ENCODE measurements at places on chromosomes 5 and 9. TPM values are rescaled to one million over a fixed set of nuclear protein-coding genes. Genes with fewer than 3 reads are reported as not detected.

Gene TRIM36
- 5.7 TPM for total RNA-seq

Gene IL7R
- total RNA-seq, result 4.0 TPM

Gene NOXA1
- total RNA-seq, result 2.1 TPM

Gene TRPM3
- total RNA-seq, result 0.13 TPM

Gene CENPP
- total RNA-seq, result 1.0 TPM

Gene CCDC192
- total RNA-seq, result 0.33 TPM

Gene ANKDD1B
- not detected for total RNA-seq

Gene FAF2
- total RNA-seq, result 21.2 TPM

GRCh38 chr5:22431840-22432239, 421.3 kb downstream of the CDH12 start:
- no peak for DNase-seq

GRCh38 chr9:126051446-126052130, 275.0 kb upstream of the MVB12B start:
- DNase-seq, result no peak

DNA sequence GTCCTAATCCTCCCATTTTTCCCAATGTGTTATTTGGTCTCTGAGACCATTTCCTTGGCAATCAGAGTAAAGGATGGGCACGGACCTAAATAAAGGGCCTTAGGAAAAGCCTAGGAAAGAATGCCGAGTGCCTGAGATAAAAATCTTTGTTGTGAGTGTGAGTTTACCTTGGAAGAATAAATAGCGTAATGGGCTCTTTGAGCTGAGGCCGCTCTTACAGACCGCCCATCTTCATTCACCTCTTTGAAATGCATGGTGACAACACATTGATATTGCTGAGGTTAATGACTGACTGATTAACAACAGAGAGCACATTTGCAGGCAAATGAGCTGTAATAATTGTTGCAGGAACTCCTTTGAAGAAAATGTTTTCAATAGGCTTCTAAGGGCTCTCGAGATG, 1967.1 kb upstream of the WWC1 start:
- no peak for DNase-seq

GRCh38 chr5:74325866-74326265, 314.7 kb downstream of the ENC1 start:
- DNase-seq, result no peak

- DNase-seq, result no peak
These were observed 603.5 kb downstream of the KCTD16 start for GRCh38 chr5:144774197-144774596.

DNA sequence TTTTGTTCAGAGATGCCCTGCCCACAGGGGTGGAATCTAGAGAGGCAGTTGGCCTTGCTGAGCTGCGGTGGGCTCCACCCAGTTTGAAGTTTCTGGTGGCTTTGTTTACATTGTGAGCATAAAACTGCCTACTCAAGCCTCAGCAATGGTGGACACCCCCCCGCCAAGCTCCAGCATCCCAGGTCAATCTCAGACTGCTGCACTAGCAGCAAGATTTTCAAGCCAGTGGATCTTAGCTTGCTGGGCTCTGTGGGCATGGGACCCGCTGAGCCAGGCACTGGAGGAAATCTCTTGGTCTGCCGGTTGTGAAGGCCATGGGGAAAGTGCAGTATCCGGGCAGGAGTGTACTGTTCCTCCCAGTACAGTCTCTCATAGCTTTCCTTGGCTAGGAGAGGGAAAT, 55.5 kb downstream of the MINAR2 start:
- DNase-seq, result peak; percentile 26

DNA sequence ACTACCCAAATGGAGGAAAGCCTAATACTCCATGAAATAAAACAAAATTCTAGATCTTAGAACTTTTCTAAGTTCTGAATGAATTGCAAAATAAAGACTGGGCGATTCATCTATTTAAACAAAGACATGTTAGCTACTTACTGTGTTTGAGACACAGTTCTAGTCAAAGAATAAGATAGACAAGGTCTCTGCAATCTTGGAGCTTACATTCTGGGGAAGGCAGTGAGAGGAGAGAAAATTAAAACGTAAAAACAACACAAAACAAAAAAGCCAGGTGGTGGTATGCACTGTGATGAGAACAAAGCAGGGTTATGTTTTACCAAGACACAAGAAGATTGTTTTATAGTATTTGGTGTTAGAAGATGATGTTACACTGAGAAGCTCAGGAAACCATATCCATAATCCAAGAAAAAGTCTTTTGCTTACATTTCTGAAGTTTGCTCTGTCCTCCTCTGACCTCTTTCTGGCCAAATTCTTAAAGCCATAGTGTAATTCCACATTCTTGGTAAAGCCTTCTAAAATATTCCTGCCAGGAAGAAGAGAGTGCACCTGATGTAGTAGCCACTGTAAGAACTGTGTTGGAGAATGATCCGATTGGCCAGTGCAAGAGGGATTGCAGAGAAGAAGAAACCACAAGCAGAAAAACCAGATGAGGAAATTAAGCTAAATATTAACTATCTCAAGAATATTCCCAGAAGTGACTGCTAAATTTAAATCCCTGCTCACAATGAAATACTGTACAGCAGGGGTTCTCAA, 218.4 kb downstream of the PCSK1 start:
- no peak for DNase-seq

DNA sequence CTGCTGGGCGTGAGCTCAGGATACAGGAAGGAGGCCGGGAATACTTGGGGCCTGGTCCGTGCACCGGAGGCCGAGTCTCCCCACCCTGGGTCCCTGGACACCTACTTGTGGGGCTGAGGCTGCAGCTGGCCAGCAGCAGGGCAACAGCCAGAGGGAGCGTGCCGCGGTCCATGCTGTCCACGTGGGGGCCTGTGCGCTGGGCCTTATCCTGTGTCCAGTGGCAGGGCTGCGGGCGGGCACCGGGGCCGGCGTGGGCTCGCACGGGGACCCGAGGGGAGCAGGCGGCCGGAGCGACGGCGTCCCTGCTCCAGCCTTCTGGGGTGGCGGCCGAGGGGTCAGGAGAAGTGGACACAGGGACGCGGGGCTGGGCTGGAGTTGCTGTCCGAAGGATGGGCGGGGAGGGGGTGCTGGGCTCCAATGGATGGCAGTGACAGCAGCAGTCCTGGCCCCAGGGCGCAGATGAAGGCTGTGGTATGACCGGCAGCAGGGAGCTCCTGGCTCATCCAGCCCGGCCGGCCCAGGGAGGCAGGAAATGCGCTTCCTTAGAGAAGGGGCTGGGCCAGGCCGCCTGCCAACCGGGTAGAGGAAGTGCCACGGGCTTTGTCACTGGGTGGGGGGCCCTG, at the start of gene ENG:
Gene ENG, minus strand, starts transcription at position 475 of the 623 bp plus-strand sequence. Its CDS starts 303 bp downstream, at position 172.
- no peak for DNase-seq

GRCh38 chr5:6525422-6525821, 76.8 kb downstream of the UBE2QL1 start:
- no peak for DNase-seq

GRCh38 chr5:6722015-6722414, 8.8 kb downstream of the TENT4A start:
- no peak for DNase-seq

DNA sequence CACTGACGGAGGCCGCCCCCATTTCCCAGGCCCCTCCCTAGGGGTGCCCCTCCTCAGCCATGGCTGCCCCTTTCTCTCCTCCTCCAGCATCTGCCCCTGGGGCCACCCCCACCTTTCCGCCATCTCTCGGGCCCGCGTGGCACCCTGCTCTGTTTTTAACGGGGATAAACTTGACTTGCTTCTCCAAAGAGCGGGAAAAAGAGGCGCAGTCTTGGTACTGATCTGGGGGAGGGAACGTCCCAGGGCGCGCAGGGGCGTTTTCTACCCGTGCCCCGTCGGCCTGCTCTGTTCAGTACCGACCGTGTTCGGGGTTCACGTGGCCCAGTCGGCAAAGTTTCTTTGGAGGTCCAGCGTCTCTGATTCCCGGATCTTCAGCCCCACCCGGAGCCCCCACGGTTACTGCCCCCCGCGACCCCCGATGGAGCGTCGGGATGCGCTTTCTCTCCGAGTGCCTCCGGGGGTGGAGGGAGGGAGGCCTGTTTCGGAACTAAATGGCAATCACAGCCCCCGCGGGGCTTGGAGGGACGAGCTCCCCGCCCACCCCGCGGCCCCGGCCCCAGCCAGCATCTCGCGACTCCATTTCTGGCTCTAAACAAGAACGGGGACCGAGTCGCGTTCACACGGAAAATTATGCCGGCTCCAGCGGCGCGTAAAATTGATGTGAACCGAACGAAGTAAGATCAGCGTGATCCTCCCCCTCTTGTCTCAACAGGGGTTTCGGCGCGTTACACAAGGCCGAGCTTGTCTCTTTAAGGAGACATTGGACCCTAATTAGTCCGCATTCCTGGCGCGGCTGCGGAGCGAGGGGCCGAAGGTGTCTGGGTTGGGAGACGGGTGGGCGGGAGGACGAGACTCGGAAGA, 1.1 kb upstream of the TLE4 start:
- DNase-seq, result no peak

GRCh38 chr9:69817202-69817601, 3.4 kb upstream of the CFAP95 start:
- no peak for DNase-seq

DNA sequence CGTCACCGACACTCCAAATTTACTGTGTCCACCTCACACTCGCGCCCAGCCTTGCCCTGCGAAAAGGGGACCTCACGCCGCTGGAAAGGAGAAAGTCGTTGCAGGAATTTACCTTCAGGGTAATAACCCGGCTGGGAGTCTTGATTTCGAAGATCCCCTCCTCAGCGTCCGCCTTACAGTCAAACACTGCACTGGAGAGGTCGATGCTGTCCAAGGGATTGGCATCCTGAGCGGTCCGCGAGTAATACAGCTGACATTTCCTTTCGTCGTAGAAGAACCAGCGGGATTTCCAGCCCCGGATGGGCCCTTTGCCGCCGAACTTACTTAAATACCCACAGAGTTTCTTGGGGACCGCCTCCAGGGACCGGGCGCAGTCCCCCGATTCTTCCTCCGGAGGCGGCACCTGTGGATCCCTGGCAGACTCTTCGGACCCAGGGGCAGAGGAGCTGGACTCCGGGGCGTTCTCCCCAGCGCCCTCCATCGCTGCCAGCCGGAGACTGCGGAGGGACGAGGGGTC, 330 bp downstream of the TBC1D2 start:
- DNase-seq, result no peak

DNA sequence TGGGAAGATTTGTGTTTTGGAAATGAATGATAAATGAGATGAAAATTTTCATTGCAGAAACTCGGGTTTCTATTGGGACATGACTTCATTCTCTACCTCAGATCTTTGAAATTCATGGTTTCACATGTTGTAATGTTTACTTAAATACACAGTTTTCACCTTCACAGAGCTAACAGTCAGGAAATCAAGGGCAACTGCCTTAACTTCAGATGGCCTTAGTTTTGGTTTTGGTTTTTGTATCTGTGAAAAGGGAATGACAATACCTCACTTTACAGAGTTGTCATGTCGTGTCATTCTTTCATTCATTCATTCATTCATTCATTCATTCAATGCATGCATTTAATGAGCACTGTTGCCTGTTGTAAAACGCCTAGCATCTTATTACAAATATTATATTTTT, 41.9 kb downstream of the NIM1K start:
- DNase-seq, result no peak

DNA sequence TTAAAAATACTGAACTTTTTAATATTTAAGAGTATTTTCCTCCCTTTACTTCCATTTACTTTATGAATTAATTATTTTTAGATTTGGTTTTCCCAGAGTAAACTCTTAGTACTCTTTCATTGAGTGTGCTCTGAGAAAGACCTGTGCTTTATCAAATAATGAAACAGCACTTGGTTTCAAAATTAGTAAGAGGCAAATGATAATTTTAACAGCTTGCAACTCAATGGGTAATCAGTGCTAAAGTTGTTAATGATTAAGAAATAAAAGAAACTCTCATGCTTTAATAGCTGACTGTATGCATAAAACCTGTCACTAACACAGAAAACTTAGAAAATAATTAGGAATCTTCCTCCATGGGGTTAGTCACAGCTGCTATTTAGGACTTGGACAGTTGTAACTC, 244.4 kb downstream of the RFX3 start:
- DNase-seq, result no peak

- DNase-seq, result peak; percentile 87
These were observed 4.8 kb downstream of the DNAJB5 start for GRCh38 chr9:34994260-34994899.

GRCh38 chr5:127911619-127912018, 171.9 kb upstream of the SLC12A2 start:
- no peak for DNase-seq

DNA sequence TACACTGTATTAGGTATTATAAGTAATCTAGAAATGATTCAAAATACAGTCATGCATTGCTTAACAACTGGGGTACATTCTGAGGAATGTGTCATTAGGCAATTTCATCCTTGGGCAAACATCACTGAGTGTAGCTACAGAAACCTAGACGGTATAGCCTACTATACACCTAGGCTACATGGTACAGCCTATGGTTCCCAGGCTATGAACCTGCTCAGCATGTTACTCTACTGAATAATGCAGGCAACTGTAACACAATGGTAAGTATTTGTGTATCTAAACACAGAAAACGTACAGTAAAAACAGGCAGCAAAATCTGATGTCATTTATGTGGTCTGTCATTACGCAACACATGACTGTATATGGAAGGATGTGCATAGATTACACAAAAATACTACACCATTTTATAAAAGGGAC, 96.8 kb downstream of the RAPGEF6 start:
- DNase-seq, result no peak

DNA sequence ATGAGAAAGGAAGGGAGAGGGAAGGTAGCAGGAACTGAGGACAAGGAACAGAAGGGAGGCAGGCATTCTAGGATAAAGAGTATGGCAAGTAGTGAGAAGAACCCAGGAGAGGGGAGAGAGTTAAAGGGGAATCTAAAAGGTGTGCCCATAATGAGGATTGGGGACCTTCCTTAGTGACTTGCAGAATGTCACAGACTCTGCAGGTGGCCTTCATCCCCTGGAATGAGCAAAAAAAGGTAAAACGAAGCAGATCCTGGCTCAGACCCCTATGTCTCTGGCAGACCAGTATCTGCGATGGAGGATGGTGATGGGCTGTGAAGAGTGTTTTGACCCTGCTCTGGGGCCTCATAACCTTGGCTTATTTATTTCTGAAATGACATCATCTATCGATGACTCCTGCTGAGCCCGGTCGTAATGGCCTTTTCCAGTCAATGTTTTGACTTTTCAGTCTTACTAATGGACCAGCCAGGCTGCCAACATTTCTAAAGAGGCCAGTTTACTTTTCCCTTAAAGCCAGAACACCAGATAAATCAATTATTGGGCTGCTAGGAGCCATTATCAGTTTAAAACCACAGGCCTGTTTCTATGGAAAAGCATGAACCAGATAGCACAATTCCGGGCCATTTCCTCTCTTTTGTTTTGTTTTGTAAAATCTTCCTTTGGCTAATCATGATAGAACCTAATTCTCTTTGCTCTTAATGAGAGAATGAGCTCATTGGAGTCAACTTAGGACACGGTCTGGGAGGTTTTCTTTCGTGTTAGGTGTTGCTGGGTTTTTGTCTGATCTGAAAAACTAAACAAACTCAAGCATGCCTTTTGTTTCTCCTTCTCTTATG, 3.1 kb downstream of the TMOD1 start:
- DNase-seq, result peak; percentile 89

GRCh38 chr5:83172655-83173054, 95.3 kb downstream of the XRCC4 start:
- no peak for DNase-seq

- no peak for DNase-seq
These were observed 80.8 kb downstream of the TLE4 start for GRCh38 chr9:79652598-79652997.
